Kidney (tissue), 22 donors: ENCODE measurements at places on chromosomes 5 and 9.

GRCh38 chr5:31630931-31631330 is 8.0 kb upstream of the PDZD2 start:
- no peak for DNase-seq

GRCh38 chr9:99778308-99778707 is 43.4 kb upstream of the NR4A3 start:
- no peak for DNase-seq

DNA sequence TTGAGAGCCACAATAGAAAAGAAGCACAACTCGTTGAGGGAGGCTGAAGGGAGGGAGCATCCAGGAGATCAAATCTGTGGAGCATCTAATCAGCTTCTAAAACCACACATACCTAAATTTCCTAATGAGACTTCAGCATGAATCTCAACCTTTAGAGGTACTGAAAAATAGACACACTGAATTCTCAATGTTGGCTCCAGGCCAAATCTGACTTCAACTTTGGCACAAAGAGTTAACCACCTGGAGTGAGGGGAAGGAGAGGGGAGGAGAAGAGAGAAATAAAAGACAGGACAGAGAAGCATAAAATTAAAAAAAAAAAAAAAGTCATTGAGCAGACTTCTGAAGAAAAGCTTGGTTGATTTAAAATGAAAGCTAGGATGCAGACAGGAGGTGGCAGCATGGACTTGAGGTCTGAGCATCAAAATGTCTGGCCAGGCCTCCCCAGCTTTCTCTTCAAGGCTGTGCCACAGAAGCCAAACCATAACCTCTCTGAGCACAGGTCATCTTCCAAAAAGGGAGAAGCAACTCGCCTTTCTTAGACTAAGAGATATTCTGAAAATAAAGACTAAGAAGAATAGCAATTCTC is 205.6 kb downstream of the DENND1A start:
- DNase-seq: no peak

DNA sequence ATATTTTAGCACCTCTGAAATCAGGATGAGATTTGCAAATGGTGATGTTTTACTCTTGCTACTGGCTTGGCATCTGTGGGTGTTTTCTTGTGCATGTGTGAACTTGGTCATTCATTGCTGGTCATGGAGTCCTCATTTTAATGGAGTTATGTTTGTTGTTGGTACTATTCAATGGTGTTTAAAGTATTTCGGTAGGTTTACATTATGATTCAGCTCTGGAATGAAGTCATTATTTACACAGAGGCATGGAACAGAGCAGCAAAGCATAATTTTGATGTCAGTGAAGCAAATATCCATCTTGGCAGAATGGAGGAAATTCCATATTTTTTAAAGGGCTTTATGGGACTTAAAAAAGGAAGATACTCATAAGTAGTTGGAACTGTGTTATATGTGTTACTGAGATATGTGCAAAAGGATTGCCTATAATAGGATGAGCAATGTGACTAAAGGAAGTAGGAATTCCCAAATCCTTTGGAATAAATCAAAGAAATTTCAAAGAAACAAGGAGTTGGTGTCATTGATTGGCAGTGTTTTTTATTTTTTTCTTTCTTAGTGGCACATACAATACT is 147.4 kb downstream of the ACTBL2 start:
- DNase-seq: no peak

GRCh38 chr9:94681508-94681907 is 42.2 kb upstream of the FBP1 start:
- DNase-seq: peak; percentile 74

DNA sequence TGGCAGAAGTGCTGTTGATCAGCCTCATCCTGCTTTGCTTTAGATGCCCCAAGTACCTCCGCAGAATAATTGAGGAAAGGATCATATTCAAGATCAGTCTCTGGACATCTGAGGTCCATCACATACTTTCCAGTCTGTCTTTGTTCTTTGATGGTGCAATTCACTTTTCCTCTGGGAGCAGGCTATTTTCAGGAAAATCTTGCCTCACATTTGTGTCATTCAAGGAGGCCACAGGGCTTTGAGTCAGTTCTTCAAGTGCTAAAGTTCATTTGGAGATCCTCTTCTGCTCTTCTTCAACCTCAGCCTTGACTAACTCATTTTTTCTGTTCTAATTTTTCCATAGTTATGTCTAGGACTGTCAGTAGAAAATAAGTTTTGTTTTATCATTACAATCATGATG is 18.6 kb downstream of the EQTN start:
- DNase-seq: no peak

- DNase-seq: no peak
Measured at GRCh38 chr9:9246726-9247125, 1366.1 kb downstream of the PTPRD start.

DNA sequence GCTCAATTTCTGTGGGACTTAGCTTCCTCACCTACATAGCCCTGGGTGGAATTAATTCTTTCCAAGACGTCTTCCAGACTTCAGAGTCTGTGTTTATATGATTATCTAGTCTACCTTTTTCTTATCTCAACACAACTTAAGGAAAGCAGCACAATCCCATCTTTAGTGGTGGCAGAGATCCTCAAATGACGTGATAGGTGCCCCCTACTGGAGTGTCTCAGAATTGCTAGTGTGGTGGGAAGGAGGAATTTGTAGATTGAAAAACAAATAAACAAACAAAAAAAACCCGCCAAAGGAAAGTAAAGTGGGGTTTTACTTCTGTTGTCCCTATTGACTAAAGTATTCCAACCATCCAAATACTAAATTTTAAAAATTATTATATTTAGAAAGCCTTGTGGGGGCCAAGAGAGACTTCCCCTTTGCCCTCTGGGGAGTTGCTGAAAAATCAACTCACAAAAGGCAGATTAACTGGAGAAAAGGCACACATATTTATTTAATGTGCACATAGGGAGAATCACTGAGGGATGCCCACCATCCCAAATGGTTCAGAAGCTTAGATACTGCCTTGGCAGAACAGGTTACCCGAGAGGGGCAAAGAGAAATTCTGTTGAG is 283.3 kb downstream of the TMEM167A start:
- no peak for DNase-seq

DNA sequence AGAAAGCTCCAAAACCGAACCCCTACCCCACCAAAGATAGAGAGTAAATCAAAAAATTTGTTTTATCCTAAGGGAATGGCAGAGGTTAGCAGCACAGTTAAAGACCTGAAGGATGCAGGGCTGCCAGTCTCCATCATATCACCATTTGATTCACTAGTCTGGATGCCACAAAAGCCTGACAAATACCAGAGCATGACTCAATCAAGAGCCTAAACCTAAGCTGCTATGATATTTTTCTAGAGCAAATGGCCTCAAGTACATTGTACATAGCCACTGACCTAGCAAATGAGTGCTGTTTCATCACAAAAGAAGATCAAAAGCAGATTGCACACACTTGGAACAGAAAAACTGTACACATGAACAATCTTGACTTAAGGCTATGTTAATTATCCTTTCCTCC is 48.0 kb downstream of the DPYSL3 start:
- no peak for DNase-seq

DNA sequence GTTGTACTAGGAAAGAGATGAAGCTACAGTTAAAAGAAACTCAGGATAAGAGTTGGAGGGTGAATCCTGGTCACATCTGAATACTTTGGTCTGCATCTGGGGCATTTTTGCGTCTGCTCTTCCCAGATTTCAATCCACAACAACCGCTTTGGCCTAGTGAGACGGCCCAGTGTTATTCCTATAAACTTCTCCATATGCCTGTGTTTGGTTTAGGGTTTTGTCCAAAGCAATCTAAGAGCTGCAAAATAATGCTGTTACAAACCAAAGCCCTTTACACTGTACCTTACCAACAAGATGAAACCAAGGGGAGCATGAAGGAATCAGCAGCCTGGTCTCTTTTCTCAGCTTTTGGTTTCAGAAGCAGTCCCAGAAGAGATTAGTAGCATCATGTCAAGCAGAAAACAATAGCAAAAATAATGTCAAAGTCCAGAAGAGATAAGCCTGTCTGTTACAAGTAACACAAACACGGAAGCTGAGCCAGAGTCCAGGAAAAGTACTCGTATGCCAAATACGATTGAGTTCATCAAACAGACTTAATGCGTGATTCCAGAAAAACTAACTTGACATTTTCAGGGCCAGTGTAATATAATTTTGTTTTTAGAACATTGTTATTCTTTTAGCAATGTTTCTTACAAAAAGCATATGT is 379.9 kb upstream of the ACO1 start:
- no peak for DNase-seq

DNA sequence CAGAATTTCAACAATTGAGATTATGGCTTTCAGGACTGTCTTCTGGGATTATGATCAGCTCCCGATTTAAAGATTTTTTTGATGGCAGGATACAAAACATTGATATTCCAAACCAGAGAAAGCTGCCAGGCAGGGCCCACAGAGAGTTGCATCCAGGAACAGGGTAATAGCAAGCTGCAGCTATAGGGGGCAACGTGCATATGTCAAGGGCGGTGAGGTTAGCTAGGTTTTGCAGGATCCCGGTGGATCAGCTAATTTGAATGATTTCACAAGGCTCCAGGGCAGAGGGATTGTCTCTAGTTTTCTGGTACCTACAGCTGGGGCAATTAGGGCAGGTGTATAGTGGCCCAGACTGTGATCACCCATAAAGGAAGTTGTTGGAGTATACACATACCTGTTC is 339.4 kb downstream of the CHSY3 start:
- DNase-seq: no peak

DNA sequence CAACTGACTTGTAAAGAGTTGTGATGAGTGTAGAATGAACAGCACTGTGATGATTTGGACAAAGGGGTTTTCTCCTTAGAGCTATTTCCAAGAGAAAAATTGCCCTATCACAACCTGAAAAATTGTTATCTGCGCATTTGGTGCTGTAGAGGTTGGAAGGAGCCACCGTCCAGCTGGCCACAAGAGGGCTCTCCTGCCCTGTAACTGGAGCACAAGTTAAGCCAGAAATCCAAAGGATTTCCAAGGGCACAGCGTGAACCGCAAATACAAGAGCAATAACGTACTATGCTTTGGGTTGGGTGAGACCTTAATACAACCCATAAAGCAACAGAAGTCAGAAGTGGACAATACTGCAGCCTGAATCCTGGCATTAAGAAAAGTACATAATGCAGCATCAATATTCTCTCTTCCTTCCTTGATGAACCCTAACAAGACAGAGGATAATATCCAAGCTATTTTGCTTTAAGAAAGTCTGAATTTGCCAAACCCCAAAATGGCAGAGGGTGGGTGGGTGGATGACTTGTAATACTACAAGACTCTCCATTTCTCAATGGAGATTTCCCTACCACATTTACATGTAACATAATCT is 56.8 kb upstream of the SMIM32 start:
- DNase-seq: no peak

- no peak for DNase-seq
Measured at GRCh38 chr9:37508135-37508833, 22.5 kb downstream of the POLR1E start.

GRCh38 chr5:132228241-132229035 is 785 bp upstream of the P4HA2 start:
- peak; percentile 31 for DNase-seq

DNA sequence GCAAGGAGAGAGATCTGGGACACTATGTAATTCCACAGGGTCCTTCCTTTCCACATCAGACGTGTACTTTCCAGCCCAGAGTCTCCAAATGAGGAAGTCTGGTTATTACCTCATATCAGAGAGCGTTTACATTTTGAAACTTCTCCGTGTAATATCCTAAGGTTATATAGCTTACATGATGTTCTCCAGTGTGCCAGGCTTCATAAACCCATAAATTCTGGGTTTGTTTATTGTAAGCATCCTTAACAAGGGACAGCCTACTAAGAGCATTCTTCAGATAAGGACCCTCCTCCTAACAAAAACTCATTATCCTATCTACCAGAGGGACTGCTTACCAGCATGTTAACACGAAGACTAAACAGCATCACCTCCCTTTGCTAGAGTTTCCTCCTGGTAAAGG is 17.9 kb downstream of the SRFBP1 start:
- DNase-seq: no peak

GRCh38 chr9:96009690-96010472 is 134.4 kb downstream of the ERCC6L2 start:
- no peak for DNase-seq

DNA sequence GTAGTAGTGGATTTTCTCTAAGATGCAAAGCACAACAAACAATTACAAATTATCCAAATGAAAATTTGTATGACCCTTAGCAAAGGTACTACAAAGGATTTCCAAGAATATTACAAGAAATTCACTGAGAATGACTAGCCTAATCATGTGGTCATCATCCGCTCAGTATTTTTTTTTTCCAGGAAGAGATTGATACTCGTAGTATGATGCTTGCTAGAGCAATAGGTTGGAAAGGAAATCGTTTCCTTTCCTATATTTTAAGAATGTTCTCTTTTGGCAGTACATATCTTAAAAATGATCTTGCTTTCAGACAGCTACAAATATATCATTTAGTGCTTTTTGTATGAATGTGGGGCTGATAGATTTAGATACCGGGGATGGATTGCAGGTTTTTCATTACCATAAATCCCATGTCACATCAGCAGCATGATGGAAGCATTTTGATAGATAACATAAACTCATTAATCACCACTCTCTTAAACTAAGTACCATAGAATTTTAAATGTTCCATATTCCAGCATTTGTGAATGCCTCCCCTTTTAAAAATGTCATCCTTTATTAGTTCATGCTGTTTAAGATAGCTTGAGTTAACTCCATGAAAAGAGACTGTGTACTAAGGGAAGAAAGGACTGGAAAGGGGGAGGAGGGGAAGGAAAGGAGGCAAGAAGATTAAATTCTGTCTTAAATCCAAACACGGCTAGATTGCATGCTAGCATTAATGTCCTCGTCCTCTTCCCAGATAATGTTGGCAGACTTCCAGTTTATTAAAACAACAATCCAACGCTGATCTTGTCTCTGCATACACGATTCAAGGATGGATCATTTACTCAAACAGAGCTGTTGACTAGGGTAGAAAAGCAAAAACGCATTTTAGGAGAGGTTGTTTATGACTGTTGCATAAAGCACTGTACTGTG is 311.7 kb upstream of the ZNF608 start:
- peak; percentile 77 for DNase-seq
